ENCODE measurements at places on chromosomes 1 and 21.

DNA sequence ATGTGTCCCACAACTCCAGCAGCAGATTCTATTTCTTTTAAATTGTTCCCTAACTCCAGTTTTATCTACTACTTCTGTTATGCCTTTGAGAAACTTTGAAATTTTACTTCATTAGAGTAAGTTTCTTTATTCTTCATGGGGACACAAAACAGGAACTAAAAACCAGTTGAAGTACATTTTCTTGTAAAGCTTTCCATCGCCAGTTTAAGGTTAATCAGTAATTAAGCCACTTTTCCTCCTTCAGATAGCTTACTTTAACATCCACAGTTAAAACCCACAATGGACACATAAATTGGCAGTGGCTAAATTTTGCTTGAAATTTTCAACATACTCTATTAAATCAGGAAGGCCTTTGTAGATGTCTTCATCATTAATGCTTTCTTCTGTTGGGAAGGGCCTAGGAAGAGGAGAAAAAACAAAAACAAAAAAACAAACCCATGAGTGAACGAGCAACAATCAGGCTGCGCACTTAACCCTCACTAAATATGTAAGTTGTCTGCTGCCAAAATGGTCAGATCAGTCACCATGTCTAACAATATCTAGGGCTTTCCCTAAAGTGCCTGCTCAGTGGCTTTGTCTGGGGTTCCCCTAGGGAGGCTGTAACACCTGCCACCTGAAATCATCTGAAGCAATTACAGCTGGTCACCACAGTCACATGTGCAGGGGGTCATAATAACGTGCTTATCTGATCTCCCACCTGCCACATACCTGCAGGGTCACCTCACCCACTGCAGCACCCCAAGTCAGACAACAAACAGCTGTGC is 187.9 kb downstream of the VAV3 start:
- no peak for DNase-seq

DNA sequence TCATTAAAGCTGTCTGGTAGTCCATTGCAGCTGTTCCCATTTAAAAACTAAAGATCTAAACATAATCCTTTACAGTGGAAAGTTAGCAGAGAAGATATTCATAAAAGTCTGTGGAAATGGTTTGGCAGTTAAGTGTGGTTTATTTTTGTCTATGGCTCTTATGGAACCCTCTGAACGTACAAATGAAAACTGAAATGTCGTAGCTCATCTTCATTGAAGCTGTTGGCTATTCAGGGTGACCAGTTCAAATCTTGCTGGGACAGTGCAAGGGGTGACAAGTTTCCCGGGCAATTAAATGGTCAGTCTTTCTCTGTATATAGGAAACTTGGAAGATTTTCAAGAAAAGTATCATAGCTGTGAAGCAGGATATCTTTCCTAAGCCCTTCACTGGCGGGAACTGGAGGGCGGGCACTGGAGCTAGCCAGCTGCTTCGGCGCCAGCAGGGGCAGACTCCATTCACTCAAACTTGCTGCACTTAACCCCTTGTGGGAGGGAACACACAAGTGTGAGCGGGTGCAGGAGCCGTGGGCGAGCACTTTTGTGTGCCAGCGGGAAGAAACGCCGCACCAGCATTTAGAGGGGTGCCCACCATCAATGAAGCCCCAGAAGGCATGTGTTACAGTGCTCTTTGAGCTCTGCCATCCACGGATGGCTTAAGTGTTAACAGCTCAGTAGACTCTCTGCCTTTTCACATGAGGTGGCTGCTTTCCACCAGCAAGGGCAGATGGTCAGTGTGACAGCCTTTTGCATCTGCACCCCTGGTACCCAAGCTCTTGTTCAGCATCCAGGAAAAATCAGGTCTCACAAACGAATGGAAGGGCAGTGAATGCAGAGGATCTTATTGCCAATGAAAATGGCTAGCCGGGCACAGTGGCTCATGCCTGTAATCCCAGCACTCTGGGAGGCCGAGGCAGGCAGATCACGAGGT is 232.1 kb upstream of the KAZN start:
- DNase-seq: peak; percentile 17

DNA sequence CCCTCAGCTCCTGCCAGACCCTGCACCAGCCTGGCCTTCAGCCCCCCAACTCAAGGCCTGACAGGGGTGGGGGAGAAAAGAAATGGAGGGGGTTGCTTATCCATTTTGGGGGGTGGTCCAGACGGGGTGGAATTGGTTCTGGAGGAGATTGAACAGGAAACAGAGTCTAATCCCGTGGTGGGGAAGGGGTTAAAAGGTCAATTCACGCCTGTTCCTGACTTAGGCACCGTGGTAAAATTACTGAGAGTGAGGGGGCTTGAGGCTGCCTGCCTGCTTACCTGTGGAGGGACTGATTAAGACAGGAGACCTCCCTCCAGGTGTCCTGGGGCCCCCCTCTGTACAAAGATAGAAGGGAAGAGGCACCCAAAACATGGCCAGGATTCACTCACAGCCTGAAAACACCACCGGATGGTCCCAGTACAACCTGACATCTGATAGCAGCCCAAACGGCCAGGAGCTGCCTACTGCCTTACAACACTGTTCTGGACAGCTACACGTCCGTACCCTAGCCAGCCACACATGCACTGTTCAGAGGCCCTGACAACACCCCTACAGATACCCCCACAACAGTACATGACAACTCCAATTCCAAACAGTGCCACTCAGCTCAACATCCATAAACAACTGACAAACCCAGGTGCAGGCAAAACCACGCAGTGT is 31.8 kb downstream of the AHDC1 start:
- DNase-seq: no peak

DNA sequence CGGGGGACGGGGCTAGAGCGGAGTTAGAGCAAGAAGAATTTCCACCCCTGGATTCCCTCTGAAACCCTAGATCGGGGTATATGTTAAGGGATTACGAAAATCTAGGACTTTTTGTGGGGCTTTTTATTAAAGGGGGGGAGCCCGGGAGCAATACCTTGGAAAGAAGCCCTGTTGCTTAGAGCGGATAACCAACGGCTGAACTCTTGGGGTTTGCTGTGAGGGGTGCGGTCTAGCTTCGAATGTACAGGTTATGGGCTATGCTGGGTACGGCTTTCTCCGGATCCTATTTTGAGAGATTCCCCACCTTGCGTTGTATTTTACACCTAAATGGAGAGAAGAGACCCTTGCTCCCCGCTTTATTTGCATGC is 626 bp downstream of the DYRK3 start:
- no peak for DNase-seq

- DNase-seq: no peak
These were observed 392 bp upstream of the TAGLN2 start for GRCh38 chr1:159925719-159926078.

GRCh38 chr1:224730540-224730939 is 114.4 kb downstream of the CNIH3 start:
- no peak for DNase-seq

- DNase-seq: no peak
These were observed 1404.4 kb upstream of the PRMT6 start for GRCh38 chr1:105652109-105652508.

DNA sequence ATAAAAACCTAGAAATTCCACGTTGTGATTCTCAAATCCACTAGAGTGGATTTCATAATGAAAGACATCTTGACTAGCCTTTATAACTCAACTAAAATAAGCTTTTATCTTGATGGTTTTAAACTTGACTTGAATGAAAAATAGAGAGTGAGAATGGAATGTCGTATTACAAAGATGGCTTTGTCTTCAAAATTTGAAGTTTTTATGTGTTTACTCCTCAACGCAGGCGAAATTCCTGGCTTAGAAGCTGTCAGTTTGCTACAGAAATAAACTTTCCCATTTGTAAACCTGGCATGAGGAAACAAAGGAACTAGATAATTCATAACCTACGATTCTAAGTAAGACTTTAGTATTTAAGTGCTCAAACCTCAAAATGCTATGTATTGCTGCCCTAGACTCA is 90.0 kb upstream of the KRTAP19-8 start:
- no peak for DNase-seq

- no peak for DNase-seq
These were observed 49.6 kb downstream of the ZFYVE9 start for GRCh38 chr1:52191395-52191965.

DNA sequence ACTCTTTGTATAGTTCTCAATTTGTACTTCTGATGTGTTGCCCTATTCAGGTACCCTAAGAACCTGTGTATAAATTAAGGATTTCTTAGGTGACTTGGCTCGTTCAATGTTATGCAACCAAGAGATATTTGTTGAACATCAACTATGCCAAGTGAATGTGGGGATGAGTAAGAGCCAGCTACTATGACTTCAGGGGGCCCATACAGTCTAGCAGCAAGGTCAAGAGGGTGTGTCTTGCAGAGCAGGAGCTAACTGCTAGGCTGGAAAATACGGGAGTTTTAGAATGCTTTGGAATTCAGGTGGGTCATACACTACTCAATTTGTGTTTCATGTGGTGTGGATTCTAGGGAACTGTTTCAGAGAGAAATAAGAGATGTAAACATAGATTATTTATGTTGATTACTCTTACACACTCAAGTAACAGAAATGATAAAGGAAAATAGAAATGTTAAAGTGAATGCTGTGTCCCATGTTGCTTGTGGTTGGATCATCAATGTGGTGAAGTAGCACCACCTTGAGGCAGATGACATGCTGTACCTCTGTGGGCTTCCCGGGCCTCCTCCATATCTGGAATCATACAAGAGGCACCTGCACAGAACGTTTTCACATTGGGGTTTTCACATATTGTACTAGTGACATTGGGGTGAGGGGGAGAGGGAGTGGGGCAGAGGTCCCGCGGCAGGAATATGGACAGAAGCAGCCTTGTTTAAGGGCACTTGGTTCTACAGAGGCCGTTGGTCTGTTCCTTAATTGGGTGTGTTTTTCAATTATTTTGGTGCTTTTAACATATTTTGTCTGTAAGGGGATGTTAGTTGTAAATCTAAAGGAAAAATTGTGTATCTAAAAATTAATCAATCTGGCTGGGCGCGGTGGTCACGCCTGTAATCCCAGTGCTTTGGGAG is 12.4 kb downstream of the ARPC5 start:
- DNase-seq: peak; percentile 69

DNA sequence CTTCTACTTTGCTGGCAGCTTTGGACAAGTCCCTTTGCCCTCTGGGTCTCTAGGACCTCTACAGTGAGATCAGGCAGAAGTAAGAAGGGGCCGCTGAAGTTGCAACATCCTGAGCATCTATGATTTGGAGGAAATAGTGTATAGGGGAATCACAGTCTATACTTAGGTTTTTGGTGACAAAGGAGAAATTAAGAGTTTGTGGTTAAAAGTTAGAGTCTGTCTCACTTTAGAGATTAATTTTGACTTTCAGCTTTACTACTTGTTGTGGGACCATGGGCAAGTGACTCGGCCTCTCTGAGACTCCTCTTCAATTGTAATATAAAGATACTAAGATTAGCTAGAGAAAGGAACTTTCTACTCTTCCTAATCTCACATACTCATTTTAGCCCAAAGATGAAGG is 33.1 kb upstream of the LMX1A start:
- no peak for DNase-seq

GRCh38 chr1:225508538-225509375 is 80.9 kb upstream of the LBR start:
- peak; percentile 99 for DNase-seq

GRCh38 chr1:228983231-228983660 is 248.0 kb downstream of the RHOU start:
- DNase-seq: no peak

DNA sequence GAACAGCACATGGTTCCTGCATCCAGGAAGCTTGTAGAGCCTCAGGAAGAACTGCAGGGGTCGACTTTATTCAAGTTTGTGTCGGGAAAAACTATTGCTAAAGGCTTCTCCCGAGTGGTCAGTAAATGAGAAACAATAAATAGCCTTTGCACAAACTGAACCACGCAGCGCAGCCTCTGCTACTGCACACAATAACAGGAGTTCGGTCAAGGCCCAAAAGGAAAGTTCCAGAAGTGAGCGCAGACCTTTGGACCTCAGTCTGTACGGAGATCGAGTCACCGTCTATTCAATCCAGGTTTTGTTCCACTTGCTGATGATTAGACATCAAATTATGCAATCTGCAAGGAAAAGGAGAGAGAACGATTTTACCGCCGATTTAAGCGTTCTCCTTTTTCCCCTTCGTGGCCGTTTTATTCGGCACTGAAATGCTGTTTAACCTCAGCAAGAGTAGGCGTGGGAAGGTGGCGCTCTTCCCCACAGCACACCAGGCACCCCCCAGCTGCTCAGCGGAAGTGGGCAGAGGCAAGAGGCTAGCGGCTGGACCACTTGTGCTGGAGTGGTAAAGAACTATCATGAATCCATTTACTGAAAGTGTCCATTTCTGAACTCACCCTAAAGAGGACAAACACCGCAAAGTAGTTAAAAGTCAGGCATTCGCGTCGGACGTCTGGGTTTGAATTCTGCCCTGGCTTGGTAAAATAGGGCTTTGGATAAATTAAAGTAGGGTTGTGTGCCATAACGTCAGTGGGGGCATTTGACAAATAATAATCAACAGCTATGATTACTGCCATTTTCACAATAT is 6.1 kb upstream of the LHX8 start:
- no peak for DNase-seq

GRCh38 chr1:227998374-227999055 is 8.3 kb upstream of the WNT3A start:
- no peak for DNase-seq

- DNase-seq: peak; percentile 40
These were observed 36.6 kb upstream of the PTPRC start for GRCh38 chr1:198601936-198602889.

GRCh38 chr1:116493484-116494352 is 77.1 kb downstream of the CD58 start:
- DNase-seq: no peak

DNA sequence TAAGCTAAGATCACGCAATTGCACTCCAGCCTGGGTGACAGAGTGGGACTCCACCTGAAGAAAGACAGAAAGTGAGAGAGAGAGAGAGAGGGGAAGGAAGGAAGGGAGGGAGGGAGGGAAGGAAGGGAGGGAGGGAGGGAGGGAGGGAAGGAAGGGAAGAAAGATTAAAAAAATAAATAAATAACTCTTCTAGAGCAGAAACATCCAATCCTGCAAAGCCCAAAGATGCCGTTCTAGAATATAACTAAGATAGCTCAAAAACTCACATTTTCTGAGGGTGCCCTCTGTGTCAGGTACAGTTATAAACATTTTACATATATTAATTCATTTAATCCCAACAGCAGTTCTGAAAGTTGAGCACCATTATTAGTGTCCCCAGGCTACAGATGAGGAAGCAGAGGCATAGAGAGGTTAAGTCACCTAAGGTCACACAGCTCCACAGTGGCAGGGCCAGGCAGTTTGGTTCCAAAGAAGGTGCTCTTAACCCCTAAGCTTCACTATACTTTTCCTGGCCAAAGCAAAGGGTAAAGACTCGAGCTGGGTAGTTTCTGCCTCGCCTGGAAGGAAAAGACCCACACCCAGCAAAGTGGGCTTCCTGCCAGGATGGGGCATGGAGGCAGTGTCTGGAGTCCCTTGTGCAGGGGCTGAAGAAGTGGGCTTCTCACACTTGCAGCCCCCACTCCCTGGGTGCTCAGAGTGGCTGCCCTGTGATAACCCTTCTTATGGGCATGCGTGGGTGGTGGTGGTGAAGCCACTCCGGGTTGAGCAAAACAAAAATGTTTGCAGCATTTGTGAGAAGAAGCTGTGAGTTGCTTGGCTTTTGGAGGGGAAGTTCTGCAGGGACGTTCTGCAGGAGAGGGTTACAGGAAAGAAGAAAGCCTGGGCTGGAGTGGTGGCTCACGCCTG is 7.9 kb upstream of the PIK3CD start:
- no peak for DNase-seq

All from fibroblast of skin of back (primary cell).